Cerebellar nuclear complex (tissue), 1 donor: ENCODE measurements at places on chromosomes 11 and 22.

GRCh38 chr11:93059117-93059957, 89.9 kb downstream of the MTNR1B start:
- no peak for DNase-seq

DNA sequence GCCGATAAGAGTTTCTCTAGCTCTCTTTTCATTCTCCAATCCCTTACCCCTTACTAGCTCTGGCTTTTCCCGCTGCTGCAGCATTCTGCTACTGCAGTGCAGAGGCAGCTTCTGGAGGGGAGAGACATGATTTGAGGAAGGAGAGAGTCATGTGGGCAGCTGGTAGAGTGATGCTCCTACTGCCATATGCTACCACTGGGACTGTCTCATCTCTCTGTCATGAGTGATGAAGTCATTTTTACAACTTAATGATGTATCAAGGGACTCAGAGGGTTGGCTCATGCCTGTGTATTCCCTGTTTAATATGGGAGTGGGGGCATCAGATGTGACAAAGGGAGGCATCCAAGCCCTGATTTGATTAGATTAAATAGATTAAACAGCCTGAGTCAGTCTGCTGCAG, 11.3 kb downstream of the SLC17A6 start:
- DNase-seq = no peak

- DNase-seq = no peak
These were observed 92.6 kb upstream of the LIN7C start for GRCh38 chr11:27599217-27599616.

DNA sequence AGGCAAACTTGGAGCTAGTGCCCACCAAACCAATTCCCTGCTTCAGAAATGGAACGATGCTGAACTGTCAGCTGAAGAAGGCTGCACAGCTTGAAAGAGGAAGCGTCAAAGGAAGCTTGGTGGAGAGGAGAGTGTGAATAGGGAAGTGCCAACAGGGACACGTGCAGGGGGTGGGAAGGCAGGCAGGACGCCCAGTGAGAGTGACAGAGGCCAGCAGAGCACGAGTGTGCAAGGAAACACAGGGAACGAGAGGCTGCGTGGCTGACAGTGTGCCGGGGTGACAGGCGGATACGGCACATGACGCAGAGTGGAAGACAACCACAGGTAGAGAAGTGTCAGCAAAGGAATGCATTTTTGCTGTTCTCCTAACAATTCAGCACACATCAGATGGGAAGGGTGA, 196.4 kb downstream of the LARGE1 start:
- DNase-seq = no peak

DNA sequence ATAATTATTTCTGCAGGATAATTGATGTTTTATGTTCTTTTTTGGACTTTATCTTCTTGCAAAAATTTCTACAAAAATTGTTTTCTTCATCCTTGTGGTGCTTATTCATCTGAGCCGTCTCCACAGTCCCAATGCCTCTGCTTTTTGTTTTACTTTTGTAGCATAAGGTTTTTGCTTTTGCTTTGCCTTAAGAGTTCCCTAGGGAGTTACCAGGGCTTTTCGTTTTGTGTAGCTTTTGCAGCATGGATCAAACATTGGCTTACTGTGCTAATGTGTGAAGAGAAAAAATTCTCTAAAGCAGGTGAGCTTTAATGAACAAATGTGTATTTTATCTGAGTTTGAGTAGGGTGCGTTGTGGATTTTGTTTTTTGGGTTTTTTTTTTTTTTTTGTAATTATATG, 11.8 kb downstream of the XBP1 start:
- no peak for DNase-seq

- no peak for DNase-seq
These were observed 1.1 kb upstream of the MYRF start for GRCh38 chr11:61751384-61751783.

- DNase-seq = no peak
These were observed 19.5 kb downstream of the AMPD3 start for GRCh38 chr11:10474551-10474950.

DNA sequence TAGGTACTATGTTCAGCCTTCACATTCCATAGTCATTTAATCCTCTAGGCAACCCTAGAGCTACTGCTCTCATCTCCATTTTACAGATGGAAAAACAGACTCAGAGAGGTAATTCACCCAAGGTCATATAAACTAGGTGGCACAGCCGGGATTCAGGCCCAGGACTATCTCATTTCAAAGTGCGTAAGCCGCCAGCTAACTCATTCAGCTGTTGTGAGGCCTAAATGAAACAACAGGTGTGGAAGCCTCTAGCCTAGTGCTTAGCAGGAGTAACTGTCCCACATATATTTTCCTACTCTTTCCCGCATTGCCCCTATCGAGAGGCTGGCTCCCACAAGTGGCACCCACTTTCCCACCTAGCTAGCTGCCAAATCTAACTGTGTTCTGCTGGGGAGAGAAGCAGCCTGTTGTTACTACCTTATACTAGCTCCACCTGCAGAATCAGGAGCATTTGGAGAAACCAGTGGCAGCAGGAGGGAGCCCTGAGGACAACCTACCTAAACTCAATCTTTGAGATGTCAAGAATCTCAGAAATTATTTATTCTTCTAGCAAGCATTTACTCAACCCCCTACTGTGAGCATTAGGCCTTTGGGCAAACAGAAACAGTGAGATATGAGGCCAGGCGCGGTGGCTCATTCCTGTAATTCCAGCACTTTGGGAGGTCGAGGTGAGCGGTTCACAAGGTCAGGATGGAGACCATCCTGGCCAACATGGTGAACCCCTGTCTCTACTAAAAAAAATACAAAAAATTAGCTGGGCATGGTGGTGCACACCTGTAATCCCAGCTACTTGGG, 20.9 kb downstream of the PRG3 start:
- DNase-seq = no peak

DNA sequence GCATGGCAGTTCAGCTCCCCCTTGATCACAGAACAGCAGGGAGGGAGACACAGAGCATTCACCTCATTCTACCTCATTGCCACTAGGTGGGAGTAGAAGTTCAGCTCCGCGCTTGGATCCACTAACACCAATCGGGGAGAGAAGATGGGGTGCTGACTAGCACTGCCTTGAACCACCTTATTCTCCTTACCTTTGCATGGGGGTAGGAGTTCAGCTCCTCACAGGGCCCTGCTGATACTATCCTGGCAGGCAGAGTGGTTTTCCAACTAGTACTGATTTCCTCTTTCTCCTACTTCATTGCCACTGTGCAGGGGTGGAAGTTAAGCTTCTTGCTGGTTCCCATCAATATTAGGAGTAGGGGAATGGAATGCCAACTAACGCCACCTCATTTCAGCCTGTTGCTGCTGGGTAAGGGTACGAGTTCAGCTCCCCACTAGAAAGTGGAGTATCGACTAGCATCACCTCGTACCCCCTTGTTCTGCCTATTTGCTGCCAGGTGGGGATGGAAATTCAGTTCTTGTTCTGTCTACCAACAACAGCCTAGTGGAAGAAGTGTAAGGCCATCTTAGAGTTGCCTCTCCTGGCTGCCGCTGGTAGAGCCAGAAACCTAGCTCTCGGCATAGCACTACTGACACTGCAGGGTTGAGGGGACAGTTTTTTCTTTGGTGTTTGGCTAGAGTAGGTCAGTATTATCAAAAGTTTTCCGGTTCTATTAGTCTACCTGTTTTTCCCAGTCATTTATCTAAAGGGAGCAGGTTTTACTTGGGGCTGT, 550.9 kb upstream of the CCDC90B start:
- DNase-seq = no peak

- no peak for DNase-seq
These were observed 21.3 kb downstream of the TECTA start for GRCh38 chr11:121122328-121122727.
